Right ventricle myocardium superior (tissue), 1 donor: ENCODE measurements at places on chromosomes 7 and 10. TPM values are rescaled to one million over a fixed set of nuclear protein-coding genes. Genes with fewer than 3 reads are reported as not detected.
A peak's percentile ranks its signal among the peaks of the same experiment; 100 is the strongest.

DNA sequence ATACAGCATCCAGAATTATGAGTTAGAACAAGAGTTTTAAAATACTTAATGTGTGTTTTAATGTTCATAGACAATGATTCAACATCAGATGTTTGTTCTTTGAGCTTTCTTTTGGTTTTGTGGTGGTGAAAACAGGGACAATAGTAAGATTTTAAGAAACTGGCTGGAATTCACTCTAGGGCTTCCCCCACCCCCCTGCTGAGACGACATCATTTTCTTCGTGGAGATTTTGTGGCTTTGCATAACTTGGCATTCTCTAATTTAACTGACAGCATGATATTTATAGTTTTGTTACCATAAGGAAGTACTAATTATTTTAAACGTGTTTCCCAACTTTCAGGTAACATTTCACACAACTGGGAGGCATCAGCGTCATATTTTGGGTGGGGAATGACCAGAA is 184.1 kb downstream of the BICC1 start:
- no peak for DNase-seq

Gene WEE2
- not detected for total RNA-seq

GRCh38 chr7:11570922-11571550 is 261.0 kb downstream of the THSD7A start:
- no peak for DNase-seq

GRCh38 chr7:40586197-40586596 is 451.4 kb downstream of the SUGCT start:
- DNase-seq, result no peak

DNA sequence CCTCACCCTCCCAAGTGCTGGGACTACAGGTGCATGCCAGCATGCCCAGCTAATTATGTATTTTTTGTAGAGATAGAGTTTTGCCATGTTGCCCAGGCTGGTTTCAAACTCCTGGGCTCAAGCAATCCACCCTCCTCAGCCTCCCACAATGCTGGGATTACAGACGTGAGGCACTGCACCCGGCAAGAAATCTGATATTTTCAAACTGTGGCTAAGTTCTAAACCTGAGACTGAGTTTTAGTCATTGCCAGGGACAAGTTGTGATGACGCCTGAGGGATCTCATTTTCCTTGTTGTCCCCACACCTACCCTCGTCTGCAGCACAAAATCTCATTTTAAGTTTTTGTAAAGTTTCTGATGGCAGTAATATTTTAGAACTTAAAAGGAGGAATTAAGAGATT is 9.8 kb downstream of the AUTS2 start:
- DNase-seq, result no peak

DNA sequence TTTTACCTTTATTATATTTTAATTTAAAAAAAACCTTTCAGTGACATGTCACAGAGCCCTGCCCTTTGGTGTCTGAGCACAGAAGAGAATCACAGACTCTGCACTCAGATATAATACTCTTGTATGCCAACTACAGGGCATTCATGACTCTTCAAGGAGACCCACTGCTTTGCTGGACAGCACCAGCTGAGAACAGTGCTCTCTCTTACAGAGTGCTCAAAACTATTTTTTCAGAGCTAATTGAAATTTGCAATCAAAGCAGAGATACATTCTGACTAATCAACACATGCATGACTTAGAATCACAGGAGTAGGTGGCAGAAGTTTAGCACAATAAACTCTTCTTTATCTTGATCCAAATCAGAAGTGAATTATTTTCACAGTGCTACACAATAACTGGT is 99.1 kb downstream of the OSBPL3 start:
- no peak for DNase-seq

- DNase-seq, result no peak
Observed at GRCh38 chr7:41977151-41977651, 259.8 kb downstream of the GLI3 start.

DNA sequence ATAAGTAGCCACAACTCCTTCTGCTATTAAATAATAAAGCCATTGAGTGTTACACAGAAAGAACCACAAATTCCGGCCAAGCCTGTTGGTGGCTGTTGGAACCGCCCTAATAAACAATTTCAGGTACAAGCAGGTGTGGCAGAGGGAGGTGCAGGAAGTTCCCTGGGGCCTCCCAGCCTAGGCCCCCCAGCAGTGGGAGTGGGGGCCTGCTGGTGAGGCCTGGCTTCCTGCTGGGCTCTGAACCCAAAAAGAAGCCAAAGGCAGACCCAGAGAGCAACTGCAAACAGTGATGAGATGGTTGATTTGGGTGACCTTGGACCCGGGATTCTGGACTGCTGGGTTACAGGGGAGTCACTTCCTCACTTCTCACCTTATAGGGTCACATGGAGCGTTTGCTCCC is 21.0 kb upstream of the LMTK2 start:
- DNase-seq, result no peak

GRCh38 chr10:105837951-105838350 is 1196.9 kb downstream of the SORCS3 start:
- no peak for DNase-seq

- no peak for DNase-seq
Observed at GRCh38 chr10:71309919-71310318, 9.1 kb upstream of the SLC29A3 start.

GRCh38 chr7:111223802-111224253 is 132.9 kb downstream of the LRRN3 start:
- DNase-seq, result no peak

Gene NPC1L1
- total RNA-seq, result 0.13 TPM

Gene GPER1
- total RNA-seq, result 2.5 TPM

DNA sequence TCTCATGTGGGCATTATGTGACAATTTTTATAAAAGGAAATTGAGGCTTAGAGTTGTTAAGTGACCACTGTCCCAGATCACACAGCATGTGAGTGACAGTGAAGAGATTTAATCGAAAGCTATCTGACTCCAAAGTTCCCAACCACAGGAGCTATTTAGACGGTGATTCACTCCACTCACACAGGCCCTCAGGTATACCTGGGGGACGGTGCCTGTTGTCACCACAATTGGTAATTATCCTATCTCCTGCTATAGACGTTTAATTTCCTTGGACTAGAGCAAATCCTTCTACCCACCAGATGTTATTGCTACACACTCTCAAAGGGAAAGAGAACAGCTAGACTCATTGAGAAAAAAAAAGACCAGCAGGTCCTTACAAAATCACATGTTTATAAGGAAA is 145.5 kb downstream of the KLF6 start:
- no peak for DNase-seq

Gene LFNG
- total RNA-seq, result 4.6 TPM

DNA sequence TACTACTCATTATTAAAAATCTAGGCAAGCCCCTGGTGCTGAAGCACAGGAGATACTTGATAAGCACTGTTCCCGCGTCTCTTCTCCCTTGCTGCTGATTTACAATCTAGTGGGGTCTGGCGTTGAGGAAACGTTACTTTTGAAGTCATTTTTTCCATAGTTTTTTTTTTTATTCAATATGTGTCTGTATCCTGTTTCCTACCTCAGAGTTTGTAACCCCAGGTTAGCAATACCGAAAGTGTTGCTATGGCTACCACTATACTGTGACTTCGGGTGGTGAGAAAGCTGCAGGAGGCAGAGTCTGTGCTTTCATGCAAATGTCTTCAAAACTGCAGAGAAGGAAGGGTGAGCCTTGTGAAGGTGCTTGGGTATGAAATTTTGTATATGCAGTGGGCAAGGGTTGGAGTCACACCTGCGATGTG is 458.8 kb upstream of the GHITM start:
- no peak for DNase-seq

GRCh38 chr7:68537051-68537773 is 1061.1 kb upstream of the AUTS2 start:
- DNase-seq, result no peak

Gene GSTO2
- total RNA-seq, result 1.0 TPM

Gene PRKG1
- 28.2 TPM for total RNA-seq

GRCh38 chr10:114334301-114334700 is 70.0 kb downstream of the AFAP1L2 start:
- no peak for DNase-seq

Gene OR2A1
- not detected for total RNA-seq

- DNase-seq, result no peak
Observed at GRCh38 chr7:83672157-83672556, 23.2 kb upstream of the SEMA3E start.

- no peak for DNase-seq
Observed at GRCh38 chr10:44974082-44974627, 4.5 kb downstream of the DEPP1 start.

- DNase-seq, result no peak
Observed at GRCh38 chr7:140923358-140924006, 1.2 kb downstream of the BRAF start.

GRCh38 chr10:131830446-131831130 is 70.2 kb upstream of the PPP2R2D start:
- peak; percentile 15 for DNase-seq

Gene LRRC18
- not detected for total RNA-seq

DNA sequence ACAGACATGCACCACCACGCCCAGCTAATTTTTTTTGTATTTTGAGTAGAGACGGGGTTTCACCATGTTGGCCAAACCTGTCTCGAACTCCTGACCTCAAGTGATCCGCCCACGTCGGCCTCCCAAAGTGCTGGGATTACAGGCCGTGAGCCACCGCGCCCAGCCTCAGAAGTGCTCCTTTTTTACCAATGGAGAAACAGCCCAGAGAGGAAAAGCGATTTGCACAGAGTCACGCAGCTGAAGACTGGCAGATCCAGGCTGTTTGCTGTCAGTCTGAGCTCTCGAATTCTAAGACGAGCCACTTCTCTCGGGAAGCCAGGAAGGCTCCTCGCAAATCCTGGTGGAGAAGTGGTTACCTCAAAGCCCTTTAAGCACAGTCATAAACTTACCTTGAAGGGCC is 57.4 kb upstream of the SDK1 start:
- no peak for DNase-seq

DNA sequence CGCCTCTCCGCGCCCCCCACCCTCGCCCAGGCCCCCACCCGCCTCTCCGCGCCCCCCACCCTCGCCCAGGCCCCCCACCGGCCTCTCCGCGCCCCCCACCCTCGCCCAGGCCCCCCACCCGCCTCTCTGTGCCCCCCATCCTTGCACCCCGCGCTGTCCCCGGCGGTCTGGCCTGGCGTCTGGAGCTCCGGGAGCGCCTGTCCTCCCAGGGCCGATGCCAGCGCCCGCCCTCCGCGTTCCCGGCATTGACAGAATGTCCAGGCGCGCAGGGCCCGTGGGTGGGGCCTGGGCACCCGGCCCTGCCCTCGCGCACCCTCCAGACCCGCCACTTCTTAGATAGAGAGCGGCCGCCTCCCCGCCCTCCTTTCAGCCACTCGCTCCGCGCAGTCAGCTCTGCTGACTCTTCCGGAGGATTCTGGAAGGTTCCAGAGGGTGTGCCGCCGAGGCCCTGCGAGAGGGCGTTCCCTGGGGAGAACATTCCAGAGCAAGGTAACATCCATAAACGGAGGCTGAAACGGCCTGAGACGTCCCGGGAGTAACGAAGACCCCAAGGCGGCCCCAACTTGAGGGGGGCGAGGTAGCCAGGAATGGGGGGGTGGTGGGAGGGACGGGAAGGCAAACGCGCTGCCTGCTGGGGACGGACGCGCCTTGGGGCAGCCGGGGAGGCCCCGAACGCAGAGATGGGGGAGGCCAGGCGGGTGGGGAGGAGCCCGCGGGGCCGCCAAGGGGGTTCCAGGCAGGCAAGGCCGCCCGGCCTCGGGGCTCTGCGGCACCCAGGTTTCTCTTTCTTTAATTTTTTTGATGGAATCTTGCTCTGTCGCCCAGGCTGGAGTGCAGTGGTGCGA is 117.8 kb downstream of the DYNC2I1 start:
- no peak for DNase-seq

Gene ODAD2
- not detected for total RNA-seq

Gene COBL
- total RNA-seq, result 76.5 TPM

Gene FFAR4
- total RNA-seq, result 0.16 TPM

Gene MACROH2A2
- 13.2 TPM for total RNA-seq

Gene CD36
- 1,239 TPM for total RNA-seq

- DNase-seq, result no peak
Observed at GRCh38 chr10:131975796-131976195, 5.9 kb downstream of the BNIP3 start.

Gene FGFR2
- total RNA-seq, result 0.30 TPM

GRCh38 chr7:29084832-29085231 is 61.5 kb downstream of the CPVL start:
- DNase-seq, result no peak

DNA sequence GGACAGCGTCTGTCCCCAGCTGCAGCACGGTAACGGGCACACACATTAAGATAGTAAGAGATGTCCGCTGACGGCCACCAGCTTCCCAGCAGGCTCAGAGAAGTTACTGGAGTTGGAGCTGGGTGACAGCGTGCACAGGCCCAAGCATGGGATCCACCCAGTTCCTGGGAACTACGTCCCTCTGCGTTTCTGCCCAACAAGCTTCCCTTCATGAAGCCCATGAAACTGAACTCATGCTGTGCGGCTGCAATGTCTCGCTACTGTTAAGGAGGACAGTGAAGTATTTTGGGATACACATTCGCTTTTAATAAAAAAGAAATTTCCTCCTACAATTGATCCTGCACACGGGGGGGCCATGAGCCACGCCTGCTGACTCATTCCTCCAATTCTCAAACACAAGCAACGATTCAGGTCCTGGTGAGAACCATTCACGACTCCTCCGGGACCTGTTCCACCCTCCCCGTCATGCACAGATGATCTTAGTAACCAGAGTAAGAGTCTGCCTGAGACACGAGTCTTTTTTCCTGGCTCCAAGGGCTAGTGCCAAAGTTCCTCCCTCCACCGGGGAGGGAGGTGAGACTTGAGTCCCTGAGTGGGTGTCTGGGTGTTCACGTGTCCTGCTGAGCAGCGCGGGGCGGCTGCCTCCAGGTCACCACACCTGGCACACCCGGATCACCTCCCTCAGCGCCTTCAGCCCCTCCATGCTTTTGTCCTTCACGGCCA is 2.6 kb downstream of the PSMG3 start:
- no peak for DNase-seq

GRCh38 chr7:7908622-7909145 is 59.9 kb upstream of the GLCCI1 start:
- DNase-seq, result no peak

DNA sequence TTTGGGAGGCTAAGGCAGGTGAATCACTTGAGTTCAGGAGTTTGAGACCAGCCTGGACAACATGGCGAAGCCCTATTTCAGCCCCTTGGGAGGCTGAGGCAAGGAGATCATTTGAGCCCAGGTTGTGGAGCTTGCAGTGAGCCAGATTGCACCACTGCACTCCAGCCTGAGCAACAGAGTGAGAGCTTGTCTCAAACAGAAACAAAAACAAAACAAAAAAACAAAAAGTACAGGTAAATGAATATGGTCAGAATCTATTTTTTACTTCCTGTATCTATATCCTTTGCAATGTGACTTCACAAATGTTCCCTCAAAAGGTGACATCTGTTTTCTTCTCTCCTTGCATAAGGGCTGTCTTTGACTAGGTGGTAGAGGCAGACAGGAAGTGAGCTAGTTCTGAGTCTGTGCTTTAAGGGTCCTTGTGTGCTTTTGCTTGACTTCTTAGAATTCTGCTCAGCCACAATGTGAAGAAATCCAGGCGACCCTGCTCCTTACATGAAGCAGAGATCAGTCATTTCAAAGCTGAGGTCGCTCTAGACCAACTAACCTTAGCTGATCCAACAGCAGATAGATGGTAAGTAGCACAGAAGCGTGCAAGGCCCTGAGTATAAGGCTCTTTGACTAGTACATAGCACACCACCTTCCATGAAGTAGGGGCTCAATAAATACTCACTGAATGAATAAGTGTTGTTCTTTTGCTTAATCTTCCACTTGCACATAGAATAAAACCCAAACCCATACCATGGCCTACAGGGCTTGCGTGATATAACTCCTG is 423.2 kb upstream of the PCDH15 start:
- no peak for DNase-seq
